NK-92 treated with Interleukin-12 subunit alpha and Interleukin-12 subunit beta, amount 100 ng/mL, for 24 hours (cell line): ENCODE measurements at places on chromosomes 4 and X.

- no peak for DNase-seq
Measured at GRCh38 chr4:176717237-176717636, 75.5 kb downstream of the VEGFC start.

DNA sequence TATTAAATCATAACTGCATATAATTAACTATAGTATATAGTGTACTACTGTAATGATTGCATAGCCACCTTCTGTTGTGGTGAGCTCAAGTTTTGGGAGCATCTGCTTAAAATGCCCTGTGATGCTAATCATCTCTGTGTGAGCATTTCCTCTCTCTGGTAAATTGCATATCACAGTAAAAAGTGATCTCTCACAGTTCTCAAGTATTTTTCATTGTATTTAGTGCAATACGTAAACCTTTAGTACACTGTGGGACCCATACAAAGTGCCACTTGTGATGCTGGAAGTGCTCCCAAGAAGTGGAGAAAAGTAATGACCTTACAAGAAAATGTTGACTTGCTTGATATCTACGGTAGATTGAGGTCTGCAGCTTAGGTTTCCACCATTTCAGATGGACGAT lies 82.0 kb downstream of the WWC2 start:
- DNase-seq, result no peak

- DNase-seq, result no peak
Measured at GRCh38 chrX:136030303-136031191, 45.3 kb downstream of the SLC9A6 start.

DNA sequence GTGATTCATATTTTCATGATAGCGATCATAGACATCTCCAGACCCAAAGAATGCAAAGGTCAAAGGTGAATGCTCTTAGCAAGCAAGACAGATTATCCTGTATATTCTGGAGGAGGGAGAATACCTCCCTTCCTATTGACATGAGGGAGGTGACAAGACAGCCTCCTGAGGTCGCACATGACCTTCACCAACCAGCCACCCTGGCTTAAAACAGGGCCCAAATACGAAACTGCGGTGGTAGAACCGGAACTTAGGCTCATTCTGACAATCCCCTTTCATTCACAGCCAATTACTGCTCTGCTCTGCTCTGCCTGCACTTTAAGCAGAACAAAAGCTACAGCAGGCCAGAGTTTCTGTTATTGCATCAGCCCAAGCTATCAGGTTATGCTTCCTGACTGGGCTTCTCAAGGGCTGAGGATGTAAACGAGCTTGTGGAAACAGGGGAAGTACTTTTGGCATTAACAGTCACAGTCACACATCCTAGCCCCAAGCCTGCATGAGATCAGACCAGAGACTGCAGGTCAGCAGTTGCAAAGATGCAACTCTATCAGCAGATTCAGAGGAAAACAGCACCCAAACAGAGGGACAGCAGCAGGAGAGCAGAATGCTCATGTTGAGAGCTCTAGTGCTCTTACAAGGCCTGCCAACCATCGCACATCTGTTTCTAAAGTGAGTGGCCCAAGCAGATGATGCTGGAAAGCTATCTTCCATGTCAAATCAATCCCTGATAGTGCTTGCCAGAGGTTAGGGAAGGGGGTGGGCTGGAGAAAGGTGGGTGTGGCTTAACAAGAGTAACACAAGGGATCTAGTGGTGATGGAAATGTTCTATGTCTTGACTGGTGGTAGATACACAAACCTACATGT lies 51.3 kb upstream of the MAP3K15 start:
- no peak for DNase-seq

DNA sequence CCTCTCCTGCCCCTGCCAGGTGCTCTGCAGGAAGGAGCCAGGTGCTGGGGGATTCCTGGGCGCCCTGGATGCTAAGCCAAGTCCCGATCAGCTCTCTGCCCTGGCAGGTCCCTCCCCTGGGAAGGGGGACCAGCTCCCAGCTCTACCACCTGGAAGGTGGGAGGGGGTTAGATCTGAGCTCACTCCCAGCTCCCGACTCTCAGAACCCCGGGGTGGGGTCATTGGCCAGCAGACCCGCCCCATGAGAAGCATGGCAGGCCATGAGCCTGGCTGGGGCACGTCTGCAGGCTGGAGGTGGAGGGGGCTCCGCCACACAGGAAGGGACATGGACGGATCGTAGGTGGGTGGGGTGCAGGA lies 83.4 kb upstream of the NKX1-1 start:
- no peak for DNase-seq

DNA sequence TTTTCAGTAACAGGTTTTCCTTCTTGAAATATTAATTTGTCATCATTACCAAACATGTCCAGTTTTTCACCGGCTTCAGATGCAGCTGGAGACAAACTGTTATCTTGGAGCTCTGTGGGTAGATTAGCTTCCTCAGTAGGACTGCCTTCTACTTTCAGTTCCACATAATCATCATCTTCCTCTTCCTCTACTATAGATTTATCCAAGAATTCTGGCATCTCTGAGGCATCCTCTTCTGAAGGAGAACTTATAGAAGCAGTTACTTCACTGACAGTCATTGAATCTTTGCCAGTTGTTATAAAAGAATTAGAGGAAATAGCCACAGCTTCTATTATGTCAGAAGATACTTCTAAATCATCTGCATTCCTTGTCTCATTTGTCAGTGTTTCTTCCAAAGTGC lies 162.9 kb downstream of the LRBA start:
- no peak for DNase-seq

DNA sequence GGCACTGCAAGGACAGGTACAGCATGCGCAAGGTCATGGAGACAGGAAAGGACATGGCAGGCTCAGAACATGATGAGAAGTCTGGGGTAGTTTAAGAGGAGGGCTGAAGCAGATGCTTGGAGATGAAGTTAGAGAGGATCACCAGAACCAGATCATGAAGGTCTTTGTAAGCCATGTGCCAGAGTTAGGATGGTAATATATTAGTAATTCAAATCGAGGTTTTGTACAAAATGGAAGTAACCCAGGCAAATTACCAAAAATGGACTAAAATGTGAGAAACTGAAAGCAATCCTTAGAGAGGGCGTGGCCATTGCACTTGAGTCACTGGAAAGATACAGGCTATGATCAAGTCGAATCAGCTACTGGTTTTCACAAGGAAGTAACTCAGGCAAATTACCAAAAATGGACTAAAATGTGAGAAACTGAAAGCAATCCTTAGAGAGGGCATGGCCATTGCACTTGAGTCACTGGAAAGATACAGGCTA lies 13.5 kb downstream of the RXFP1 start:
- DNase-seq, result no peak

DNA sequence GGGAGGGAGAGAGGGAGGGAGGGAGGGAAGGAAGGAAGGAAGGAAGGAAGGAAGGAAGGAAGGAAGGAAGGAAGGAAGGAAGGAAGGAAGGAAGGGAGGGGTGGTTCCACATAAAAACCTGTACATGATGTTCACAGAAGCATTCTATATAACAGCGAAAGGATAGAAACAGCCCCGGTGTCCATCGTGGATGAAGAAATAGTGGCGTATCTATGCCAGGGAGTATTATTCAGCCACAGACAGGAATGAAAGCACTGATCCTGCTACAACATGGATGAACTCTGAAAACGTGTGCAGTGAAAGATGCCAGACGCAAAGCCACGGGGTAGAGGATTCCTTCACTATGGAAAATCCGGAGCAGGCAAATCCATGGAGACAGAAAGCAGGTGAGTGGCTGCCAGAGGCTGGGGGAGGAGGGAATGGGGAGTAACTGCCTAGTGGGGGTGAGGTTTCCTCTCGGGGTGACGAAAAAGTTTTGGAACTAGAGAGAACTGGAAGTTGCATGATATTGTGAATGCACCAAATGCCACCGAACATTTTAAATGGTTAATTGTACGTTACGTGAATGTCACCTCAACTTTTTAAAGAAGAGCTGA lies 92.2 kb downstream of the ABLIM2 start:
- no peak for DNase-seq

- peak; percentile 52 for DNase-seq
Measured at GRCh38 chrX:153925739-153926551, at the start of gene ARHGAP4. ARHGAP4 (minus strand) TSS chrX:153926264; CDS start chrX:153926202, 62 bp downstream.

GRCh38 chr4:152579916-152580315 lies 44.0 kb upstream of the FBXW7 start:
- no peak for DNase-seq

GRCh38 chr4:65069177-65069576 lies 601.1 kb downstream of the EPHA5 start:
- DNase-seq, result no peak

DNA sequence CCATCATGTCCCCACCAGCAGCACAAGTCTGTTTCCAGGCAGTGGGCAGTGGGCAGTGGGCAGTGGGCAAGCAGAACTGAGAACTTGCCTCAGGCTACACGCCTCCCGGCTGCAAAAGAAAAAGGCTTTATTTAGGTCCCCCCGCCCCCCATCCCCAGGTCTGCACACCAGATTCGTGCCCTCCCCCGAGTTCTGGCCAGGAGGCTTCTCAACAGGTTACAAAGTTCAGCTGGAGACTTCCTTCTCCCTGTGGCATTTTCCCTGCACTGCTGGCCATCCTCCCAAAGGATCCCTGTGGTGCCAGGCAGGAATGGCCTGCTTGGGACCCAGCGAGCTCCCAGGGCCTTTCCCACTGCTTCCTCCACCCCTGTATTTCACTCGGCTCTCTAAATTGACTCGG lies 97.0 kb upstream of the TRIM2 start:
- DNase-seq, result no peak

DNA sequence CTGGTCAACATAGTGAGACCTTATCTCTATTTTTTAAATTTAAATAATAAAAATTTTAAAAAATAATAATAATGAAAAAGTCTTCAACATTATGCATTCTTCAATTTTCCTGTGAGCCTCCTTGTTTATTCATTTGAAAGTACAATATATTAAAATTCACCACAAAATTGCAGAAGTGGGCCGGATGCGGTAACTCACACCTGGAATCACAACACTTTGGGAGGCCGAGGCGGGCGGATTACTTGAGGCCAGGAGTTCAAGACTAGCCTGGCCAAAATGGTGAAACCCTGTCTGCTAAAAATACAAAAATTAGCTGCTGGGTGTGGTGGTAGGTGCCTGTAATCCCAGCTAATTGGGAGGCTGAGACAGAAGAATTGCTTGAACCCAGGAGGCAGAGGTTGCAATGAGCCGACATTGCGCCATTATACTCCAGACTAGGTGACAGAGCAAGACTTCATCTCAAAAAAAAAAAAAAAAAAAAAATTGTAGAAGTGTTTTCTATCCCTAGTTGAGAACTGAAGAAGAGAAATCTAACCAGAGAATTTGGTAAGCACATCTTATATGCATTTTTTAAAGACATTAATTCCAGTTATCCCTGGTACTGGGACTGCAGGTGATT lies 56.9 kb downstream of the RBM47 start:
- DNase-seq, result no peak

DNA sequence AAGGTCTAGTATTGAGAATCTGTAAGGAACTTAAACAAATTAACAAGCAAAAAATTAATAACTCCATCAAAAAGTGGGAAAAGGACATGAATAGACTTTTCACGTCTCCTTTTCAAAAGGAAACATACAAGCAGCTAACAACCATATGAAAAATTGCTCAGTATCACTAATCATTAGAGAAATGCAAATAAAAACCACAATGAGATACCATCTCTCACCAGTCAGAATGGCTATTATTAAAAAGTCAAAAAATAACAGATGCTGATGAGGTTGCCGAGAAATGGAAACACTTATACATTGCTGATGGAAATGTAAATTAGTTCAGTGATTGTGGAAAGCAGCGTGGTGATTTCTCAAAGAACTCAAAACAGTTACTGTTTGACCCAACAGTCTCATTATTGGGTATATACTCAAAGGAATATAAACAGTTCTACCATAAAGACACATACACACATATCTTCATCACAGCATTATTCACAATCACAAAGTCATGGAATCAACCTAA lies 410.4 kb upstream of the SMIM31 start:
- DNase-seq, result no peak

- DNase-seq, result no peak
Measured at GRCh38 chr4:176261481-176261880, 7.5 kb downstream of the ASB5 start.

DNA sequence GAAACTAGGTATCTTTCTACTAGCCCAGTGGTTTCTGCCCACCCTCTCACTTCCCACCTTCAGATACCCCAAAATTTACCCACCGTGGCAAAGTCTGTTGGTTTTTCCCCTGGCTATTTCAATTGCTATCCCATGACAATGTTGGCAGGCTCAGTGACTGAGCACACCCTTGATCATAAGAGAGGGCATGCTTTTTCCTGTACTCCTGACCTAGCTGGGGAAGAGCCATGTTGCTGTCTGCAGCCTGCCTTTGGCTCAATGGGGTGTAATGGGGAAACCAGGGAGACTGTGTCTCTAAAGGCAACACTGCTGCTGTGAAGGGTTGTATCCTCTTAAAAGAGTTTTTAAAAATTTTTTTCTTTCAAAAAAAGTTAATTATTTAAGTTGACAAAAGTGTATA lies 90.4 kb upstream of the CITED1 start:
- DNase-seq, result no peak

- no peak for DNase-seq
Measured at GRCh38 chr4:78722320-78722719, 53.8 kb upstream of the BMP2K start.

DNA sequence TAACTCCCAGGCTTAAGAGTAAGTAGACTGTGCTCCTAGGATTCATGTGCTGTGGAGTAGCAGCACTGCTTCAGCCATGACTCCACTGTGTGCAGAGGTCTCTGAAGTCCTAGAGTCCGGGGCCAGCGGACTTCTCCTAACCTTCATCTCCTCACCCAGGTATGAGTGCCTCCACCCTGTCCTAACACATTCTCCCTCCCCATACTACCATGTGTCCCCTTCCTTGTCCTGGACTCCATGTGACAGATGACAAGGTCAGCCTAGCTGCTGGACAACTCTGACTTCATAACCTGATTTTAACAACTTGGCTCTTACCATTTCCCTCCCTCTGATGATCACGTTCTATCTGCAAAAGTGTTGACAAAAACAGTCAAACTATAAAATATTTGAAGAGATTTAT lies 16.7 kb downstream of the ASB11 start:
- no peak for DNase-seq

GRCh38 chr4:54014666-54015160 lies 49.7 kb downstream of the CHIC2 start:
- DNase-seq, result no peak

DNA sequence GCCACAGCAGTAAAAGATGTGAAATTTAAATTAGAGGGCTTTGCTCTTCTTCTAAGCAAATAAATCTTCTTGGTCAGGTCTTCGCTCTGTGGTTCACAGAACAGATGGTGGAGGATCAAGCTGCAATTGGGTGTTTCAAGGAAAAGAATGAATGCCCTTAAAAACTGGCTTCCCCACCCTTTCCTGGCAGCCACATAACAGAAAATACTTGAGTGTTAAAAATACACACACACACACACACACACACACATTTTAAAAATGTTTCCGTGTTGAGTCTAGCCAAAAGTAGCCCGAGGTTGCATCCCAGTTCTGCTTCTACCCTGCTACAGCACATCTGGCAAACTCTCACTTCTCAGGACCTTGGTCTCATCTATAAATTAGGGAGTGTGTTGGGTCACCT lies 56.7 kb upstream of the FGFBP2 start:
- no peak for DNase-seq

DNA sequence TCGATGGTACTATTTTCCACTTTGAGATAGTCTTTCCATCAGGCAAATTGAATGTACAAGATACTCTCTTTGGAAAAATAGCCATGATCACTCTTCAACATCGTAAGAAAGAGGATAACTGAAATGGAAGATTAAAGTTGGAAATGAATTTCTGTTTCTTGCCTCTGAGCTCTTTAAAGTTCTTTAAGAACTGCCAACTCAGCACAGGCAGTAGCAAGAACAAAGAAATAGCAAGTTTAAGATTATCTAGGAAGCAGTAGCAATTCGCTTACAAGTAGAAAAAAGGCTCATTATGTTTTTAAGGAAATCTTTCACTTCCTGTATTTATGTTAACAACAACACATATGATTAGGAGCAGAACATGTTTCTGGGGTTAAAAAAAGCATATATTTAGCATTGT lies 127.6 kb downstream of the CDS1 start:
- no peak for DNase-seq
